ENCODE measurements at places on chromosomes 5 and 9.

GRCh38 chr5:97842687-97843086 lies 659.6 kb upstream of the RIOK2 start:
- DNase-seq: no peak

GRCh38 chr5:31692561-31693221 lies 53.8 kb downstream of the PDZD2 start:
- DNase-seq: no peak

GRCh38 chr9:122788831-122789230 lies at the start of gene OR5C1:
TSS of gene OR5C1 (plus strand) at chr9:122788933. CDS start at chr9:122788933, 0 bp downstream.
- DNase-seq: no peak

- no peak for DNase-seq
Observed at GRCh38 chr5:80711938-80712337, 57.2 kb upstream of the DHFR start.

DNA sequence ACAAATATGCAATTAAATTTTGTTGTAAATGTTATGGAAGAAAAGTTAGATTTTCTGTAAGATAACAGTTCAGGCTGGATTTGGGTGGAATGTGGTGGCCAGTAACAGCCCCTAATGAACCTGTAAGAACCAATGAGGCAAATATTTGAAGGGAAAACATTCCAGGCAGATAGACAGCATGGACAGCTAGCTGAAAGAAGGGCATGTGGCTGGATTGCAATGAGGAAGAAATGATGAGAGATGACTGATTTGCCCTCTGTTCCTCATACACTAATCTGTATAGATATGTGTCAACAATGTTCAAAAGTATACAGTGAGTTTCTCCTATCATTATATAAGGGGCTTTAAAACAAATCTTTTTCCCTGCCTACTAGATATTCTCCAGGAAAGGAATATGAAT lies 58.8 kb downstream of the MAN2A1 start:
- DNase-seq: no peak

DNA sequence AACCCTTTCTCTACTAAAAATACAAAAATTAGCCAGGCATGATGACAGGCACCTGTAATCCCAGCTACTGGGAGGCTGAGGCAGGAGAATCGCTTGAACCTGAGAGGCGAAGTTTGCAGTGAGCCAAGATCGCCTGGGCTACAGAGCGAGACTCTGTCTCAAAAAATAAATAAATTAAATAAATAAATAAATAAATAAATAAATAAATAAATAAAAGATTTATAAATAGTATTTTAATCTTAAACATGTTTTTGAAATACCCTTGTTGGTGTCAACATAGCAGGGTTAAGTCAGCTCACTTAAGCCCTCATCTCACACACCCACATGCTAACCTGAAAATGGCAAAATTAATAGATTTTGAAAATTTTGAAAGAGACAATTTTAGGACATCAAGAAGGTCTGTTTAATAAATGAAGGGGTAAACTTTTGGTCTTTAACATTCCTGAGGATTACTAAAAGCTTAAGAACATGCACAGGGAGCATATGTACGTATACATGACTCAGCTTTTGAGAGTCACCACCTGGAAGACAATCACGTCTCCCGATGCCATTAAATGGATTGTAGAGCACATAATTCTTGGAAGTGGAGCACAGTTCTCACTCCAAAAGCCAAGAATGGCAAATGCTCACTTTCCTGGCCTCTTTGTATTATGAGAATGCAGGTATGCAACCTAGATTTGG lies 202.5 kb downstream of the GDNF start:
- DNase-seq: no peak

GRCh38 chr9:125172031-125172755 lies 17.4 kb downstream of the PPP6C start:
- DNase-seq: no peak

GRCh38 chr9:3900673-3901318 lies 375.0 kb upstream of the RFX3 start:
- DNase-seq: no peak

DNA sequence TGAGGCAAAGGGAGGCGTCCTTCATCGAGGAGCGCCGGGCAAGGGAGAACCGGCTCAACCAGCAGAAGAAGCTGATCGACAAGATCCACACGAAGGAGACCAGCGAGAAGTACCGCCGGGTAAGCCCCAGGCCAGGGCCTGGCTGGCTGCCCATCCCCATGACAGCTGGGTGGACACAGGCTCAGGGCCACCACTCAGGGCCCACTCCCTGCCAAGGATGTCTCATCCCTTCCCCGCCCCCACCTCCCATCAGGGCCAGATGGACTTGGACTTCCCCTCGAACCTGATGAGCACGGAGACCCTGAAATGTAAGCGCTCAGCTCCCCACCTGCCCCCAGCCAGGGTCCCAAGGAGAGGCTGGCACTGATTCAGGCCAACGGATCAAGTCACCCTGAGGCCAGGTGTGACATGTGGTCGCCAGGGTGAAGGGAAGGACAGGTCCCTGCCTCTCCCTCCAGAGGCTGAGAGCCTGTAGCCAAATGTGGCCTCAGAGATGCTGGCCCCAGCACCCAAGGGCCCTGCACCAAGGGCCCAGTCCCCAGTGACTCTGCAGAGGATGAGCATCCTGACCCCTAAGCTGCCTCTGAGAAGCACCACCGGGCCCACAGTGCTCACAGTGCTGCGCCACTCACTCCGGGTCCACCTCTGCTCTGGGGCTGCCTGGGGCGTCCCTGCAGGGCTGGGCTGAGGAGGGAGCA lies 3.1 kb upstream of the RABL6 start:
- DNase-seq: no peak

DNA sequence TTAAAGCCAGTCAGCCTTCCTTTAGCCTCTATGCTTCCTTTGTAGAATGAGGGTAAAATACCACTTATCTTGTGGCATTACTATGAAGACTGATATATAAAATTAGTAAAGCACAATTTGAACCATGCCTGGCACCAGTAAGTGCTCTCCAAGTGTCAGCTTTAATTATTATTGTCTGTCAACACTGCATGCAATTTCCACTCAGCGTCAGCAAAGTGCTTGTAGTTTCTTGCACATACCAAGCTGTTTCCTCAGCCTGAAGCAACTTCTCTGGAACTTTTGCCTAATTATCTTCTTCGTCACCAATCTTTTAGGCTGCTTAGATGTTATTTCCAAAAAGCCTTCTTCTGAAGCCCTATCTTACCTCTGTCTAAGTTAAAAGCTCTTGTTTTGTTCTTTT lies 177.3 kb downstream of the CDC42SE2 start:
- DNase-seq: no peak

DNA sequence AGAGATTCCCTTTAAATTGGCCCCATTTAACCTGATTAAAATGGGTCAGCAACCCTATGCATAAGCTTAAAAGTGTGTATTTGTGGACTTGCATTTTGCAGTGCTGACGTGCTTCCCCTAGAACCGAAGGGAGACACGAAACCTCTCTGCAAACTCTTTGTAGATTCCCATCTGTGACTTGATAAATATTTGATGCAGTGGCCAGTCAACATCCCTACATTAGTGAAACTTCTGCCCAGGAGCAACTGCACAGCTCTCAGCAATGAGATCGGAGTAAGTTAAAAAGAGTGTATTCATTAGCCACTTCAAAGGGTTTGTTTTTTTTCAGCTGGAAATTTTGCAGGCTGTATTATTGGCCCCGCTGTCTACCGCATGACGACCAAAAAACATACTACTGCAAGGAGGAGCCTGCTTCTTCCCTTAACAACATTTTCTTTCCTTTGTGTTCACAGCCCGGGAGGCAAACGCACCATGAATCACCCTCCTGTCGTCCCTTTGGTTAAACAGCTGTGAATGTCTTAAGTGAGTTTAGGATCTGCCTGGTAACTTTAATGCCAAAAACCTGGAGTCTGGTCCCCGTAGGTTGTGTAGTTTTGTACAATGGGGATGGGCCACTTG lies 38.0 kb upstream of the TCERG1 start:
- DNase-seq: no peak

DNA sequence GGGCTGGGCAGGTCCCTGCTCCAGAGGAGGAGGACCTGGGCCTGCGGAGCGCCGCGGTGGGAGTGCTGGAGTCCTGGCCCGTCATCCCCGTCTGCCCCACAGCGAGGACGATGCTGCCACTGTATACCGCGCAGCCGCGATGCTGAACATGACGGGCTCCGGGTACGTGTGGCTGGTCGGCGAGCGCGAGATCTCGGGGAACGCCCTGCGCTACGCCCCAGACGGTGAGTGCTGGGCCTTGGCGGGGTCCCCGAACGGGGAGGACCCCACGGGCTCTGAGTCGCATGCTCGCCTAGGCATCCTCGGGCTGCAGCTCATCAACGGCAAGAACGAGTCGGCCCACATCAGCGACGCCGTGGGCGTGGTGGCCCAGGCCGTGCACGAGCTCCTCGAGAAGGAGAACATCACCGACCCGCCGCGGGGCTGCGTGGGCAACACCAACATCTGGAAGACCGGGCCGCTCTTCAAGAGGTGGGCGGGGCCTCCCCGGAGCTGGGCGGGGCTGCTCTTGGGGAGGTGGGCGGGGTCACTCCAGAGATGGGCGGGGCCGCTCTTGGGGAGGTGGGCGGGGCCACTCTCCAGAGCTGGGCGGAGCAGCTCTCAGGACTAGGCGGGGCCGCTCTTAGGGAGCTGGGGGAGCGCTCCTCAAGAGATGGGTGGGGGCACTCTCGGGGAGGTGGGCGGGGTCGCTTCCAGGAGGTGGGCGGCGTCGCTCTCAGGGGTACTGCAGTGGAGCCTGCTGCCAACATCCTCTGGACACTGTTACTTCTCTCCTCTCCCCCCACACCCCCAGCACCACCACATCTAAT lies 13.1 kb downstream of the LRRC26 start:
- no peak for DNase-seq

GRCh38 chr9:106023455-106023854 lies 329.1 kb downstream of the TMEM38B start:
- no peak for DNase-seq

GRCh38 chr9:82720515-82720914 lies 342.4 kb downstream of the RASEF start:
- DNase-seq: no peak

- DNase-seq: no peak
Observed at GRCh38 chr5:178589180-178590140, 733 bp downstream of the COL23A1 start.

DNA sequence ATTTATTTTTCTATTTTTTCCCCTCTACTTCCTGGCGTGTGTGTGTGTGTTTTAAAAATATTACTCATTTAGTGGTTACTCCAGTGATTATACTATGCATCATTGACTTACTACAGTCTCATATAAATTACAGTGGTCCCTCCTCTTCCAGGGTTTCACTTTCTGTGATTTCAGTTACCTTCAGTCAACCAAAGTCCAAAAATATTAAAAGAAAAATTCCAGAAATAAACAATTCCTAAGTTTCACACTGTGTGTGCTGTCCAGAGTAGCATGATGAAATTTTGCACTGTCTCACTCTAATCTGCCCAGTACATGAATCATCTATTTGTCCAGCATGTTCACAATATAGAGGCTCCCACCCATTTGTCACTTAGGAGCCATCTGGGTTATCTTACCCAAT lies 47.4 kb upstream of the CCDC112 start:
- no peak for DNase-seq

GRCh38 chr9:20426019-20426418 lies 196.3 kb downstream of the MLLT3 start:
- DNase-seq: no peak

- DNase-seq: no peak
Observed at GRCh38 chr5:83846624-83847350, 126.1 kb upstream of the HAPLN1 start.

DNA sequence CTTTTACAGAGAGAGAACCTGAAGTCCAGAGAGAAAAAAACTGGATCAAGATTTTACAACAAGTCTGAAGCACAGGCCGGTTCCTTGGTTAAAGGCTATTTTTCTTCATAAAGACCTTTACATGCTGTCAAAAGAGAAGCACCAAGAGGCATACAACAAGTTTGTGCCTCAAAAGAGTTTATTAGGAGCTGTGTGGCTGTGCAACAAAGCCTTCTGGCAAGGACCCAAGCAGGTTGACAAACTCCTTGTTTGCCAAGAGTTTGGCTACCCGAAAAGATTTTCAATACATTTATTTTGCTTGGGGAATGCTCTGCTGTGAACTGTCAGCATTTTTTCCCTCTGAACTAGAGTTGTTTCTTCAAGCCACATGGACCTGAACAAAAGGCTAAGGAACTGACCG lies 202.9 kb upstream of the RAD23B start:
- no peak for DNase-seq

GRCh38 chr9:115235221-115235620 lies 117.3 kb upstream of the TNC start:
- DNase-seq: no peak

DNA sequence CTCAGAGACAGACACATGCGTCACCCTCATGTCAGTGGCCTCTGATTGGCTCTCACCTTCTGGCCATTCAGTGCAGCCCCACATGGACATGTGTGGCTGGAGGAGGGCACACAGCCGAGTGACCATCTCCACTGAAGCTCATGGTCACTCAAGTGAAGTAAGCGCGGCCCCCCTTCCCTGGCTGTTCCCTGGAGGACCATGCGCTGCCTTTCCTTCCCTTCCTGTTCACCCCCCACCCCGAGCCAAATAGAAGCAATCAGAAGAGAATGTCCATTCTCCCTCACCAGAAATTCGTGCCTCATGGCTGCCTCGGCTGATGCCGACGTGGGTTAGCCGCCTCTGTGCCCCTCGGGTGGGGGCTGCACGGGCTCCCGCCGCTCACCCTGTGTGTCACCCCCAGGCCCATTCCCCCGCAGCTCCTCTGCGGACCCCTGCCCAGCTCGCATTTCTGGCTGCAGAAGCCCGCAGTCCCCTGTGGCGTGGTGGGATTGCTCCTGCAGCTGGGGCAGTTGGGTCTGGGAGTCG lies 12.5 kb upstream of the COL5A1 start:
- no peak for DNase-seq

GRCh38 chr5:67416986-67417385 lies 220.4 kb upstream of the CD180 start:
- DNase-seq: no peak

GRCh38 chr5:68086857-68087256 lies 128.7 kb upstream of the PIK3R1 start:
- DNase-seq: no peak

GRCh38 chr5:163432544-163432943 lies 4.9 kb upstream of the CCNG1 start:
- DNase-seq: no peak

- no peak for DNase-seq
Observed at GRCh38 chr5:179762079-179762780, 29.6 kb downstream of the MAML1 start.
